Stimulated activated CD4-positive, alpha-beta T cell treated with anti-CD3 and anti-CD28 coated beads, Interleukin-4, amount 100 ng/mL, for 24 hours (primary cell): ENCODE measurements at places on chromosomes 3 and 15.

GRCh38 chr15:72271221-72271620 lies 1.1 kb downstream of the PARP6 start:
- DNase-seq = no peak

- peak; percentile 65 for DNase-seq
Observed at GRCh38 chr15:69976366-69976994, 121.2 kb downstream of the TLE3 start.

- DNase-seq = no peak
Observed at GRCh38 chr15:39888809-39889208, 31.3 kb downstream of the GPR176 start.

DNA sequence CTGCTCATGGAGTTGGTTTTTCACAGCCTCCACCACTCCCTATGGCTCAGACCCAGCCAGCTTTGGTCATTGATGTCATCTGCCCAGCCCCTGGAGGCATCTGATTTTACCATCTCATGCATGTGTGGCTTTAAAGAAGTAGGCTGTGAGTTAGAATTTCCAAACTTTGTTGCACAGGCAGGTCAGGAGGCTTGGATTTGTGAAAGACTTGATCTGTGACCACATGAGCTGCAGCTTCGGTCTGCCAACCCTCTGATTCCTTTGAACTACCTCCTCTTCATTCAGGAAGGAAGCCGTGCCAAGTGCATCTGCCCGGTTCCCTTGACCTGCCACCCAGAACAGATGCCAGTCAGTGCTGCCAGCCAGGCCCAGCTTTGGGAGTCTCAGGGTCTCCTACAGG lies 9.2 kb downstream of the CTXND1 start:
- DNase-seq = no peak

- no peak for DNase-seq
Observed at GRCh38 chr3:30453360-30454039, 152.9 kb upstream of the TGFBR2 start.
